WTC11 (cell line): ENCODE measurements at places on chromosomes 16 and 17.

DNA sequence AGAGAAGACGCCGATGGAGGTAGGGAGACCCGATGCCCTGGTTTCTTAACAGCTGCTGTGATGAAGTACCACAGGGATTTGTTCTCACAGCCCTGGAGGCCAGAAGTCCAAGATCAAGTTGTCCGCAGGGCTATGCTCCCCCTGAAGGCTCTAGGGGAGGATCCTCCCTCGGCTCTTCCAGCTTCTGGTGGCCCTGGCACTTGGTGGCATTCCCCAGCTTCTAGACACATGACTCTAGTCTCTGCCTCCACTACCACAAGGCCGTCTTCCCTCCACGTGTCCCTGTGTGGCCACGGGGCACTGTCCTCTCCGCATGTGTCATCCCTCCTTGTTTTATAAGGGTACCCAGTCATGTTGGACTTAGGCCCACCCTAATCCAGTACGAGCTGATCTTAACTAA, 375.2 kb downstream of the SLC39A11 start:
- no peak for DNase-seq

DNA sequence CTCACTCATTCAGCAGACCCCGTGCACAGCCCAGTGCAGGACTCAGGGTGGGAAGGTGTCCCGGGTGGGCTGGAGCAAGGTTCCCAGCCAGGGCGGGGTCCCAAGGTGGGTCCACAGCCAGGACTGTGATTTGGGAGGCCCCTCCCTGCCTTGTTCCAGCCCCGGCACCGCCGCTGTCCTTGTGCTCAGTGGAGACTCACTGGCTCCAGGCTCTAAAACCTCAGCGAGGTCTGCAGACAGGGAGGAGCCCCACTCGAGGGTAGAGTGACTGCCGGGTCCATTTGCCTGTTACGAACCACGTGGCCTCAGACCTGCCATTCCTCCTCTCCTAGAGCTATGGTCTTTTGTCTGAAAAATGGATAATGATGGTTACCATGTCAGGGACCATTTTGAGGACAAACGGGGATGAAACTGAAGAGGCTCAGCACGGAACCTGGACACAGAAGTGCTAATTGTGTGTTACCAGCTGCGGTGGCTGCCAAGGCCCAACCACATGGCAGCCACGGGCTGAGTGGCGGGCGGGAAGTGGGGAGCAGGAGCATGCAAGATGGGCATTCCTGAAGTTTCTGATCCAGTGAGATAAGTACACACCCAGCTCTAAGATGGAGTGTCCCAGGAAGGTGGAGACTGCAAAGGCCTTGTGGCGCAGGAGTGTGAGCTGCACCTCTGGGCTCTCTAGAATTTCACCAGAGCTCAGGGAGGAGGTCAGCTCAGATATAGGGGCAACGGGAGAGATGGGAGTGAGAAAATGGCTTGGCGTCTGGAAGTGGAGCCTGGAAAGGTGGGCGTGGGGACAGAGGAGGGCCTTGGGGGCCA, 317.6 kb downstream of the SEC14L1 start:
- no peak for DNase-seq

DNA sequence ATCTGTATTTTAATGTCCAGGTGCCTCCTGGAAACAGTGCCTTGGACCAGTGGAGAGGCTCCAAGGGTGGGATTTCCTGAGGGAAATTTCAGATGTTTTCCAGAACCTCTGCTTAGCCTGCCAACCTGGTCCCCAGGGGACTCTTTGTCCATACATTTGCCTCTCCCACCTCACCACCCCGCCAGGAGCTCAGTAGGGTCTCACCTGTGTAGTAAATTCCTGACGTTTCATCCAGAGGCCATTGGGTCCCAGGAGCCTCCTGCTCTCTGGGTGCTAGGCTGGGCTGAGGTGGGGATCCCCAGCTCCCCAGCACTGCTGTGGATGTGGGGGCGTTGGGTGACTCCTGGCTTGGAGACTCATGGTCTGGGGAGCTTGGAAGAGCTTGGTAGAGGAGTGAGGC, 2.7 kb downstream of the NLRP1 start:
- DNase-seq = no peak

- no peak for DNase-seq
These were observed at the start of gene KRTAP1-5 for GRCh38 chr17:41026715-41027471. TSS of gene KRTAP1-5 (minus strand) at chr17:41027208. CDS start at chr17:41027155, 53 bp downstream.

DNA sequence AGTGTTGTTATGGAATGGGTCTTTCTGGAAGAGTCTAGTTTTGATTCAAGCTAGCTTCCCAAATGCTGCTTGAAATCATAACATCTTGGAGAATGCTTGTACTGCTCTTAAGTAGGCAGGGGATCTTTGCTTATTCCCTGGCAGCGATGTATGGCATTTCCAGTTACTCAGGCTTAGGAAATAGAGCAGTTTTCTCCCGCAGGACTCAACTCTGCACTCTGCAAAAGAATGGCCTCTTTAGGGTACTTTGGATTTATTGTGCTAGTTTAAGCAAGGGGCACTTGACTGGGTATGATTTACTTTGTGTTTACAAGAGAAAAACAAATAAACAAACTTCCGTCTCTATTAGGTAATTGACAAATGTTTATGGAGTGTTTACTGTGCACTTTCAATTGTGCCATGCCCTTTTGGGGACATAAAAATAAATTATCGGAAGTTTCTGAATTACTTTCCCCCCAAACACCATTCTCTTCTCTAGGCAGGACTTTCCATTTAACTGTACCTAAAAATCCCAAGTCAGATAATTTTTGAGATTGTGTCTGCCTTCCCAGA, 164.0 kb downstream of the MAP2K6 start:
- DNase-seq = no peak
